ENCODE measurements at places on chromosomes 5 and 9. TPM values are rescaled to one million over a fixed set of nuclear protein-coding genes. Genes with fewer than 3 reads are reported as not detected.
A peak's percentile ranks its signal among the peaks of the same experiment; 100 is the strongest.

- H3K36me3 ChIP-seq, result no peaks in the 10 kb centered on the region
- no peak overlapping the region for H3K27ac ChIP-seq
- H3K27me3 ChIP-seq, result peaks cover 22% of the 10 kb centered on the region
- H3K4me1 ChIP-seq, result no peaks in the 10 kb centered on the region
These were observed 288.9 kb downstream of the RAB3C start for GRCh38 chr5:58871648-58872242.

DNA sequence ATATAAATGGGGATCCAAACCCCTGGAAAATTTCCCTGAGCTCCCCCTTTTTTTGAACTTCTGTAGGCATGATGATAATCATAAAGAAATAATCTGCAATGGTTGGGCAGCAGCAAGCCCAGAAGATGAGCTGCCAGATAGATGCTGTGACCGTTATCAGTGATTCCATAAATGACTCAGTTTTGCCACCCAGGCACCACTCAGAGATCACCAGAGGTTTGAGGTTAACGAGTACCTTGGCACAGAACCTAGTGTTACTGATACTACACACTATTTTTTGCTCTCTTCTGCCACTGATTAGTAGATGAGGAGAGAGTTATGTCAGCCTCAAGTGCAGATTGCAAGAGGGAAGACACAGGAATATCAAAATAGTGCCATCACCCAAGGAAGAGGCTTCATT lies 199.3 kb upstream of the PTGER4 start:
- no peak for DNase-seq
- peaks cover 4% of the 10 kb centered on the region for H3K36me3 ChIP-seq
- H3K27me3 ChIP-seq, result no peaks in the 10 kb centered on the region
- peaks cover 40% of the 10 kb centered on the region for H3K4me1 ChIP-seq

ACER2 gene
- total RNA-seq, result 1.3 TPM

RASGRF2 gene
- 22.6 TPM for total RNA-seq

- H3K4me1 ChIP-seq, result no peaks in the 10 kb centered on the region
- no peak overlapping the region for H3K27ac ChIP-seq
- no peaks in the 10 kb centered on the region for H3K36me3 ChIP-seq
- H3K4me3 ChIP-seq, result no peak overlapping the region
These were observed 422.5 kb downstream of the CDH18 start for GRCh38 chr5:19565466-19565865.

GPR150 gene
- total RNA-seq, result 0.22 TPM

TLX3 gene
- total RNA-seq, result not detected

GRCh38 chr5:43683884-43684471 lies 81.0 kb downstream of the NNT start:
- H3K27ac ChIP-seq, result no peak overlapping the region
- peaks cover 4% of the 10 kb centered on the region for H3K4me1 ChIP-seq
- DNase-seq, result no peak
- H3K4me3 ChIP-seq, result no peak overlapping the region

DNA sequence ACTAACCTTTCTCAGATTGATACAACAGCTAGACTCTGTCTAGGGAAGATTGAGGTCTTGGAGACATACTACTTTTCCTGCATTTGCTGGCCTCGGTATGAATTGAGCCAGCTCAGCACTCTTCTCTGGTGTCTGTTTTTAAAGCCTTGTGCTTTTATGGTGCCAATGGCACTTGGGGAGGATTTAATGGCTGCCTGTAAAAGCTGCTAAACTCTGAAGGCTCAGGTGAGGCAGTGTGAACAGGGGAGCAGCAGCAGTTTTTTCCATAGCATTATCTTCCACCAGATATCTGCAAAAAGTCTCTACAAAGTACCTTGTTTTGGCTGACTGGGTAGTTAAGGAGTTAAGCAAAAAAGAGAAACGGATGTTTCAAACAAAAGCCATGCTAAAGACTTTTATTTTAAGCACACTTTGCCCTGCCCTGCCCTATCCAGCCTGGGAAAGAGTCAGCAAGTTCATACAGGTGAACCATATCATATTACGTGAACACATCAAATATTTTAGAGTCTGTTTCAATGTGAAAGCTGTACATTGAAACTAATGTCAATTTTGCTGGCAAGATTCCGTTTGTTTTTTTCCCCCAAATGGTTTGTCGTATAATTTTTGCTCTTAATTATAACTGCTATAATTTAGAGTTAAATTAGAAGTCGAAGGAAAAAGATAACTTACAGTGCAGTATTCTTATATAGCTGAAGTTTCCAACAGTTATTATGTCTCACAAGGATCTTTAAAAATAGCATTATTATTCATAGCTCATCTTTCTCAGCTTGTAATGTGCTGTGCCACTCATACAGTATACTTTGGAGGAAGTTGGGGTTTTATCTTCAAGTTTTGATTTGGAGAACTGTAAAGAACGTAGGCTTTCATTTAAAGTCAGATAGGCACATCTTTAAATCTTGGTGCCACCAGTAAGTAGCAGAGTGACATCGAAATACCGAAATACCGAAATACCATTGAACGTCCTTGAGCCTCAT lies 424.1 kb upstream of the CD180 start:
- no peak overlapping the region for H3K27ac ChIP-seq
- no peak for DNase-seq
- no peaks in the 10 kb centered on the region for H3K4me1 ChIP-seq
- no peak overlapping the region for H3K4me3 ChIP-seq
- H3K27me3 ChIP-seq, result no peaks in the 10 kb centered on the region
- no peaks in the 10 kb centered on the region for H3K36me3 ChIP-seq

CXXC5 gene
- 0.88 TPM for total RNA-seq

MZB1 gene
- total RNA-seq, result 38.8 TPM

IL33 gene
- total RNA-seq, result not detected

- no peaks in the 10 kb centered on the region for H3K36me3 ChIP-seq
- no peak for DNase-seq
- H3K27ac ChIP-seq, result no peak overlapping the region
- no peaks in the 10 kb centered on the region for H3K4me1 ChIP-seq
- H3K27me3 ChIP-seq, result no peaks in the 10 kb centered on the region
These were observed 285.3 kb upstream of the GRAMD2B start for GRCh38 chr5:126137891-126138280.

- peaks cover 26% of the 10 kb centered on the region for H3K27me3 ChIP-seq
- peaks cover 3% of the 10 kb centered on the region for H3K36me3 ChIP-seq
- peaks cover 17% of the 10 kb centered on the region for H3K4me1 ChIP-seq
- no peak overlapping the region for H3K4me3 ChIP-seq
- no peak for DNase-seq
- no peak overlapping the region for H3K27ac ChIP-seq
These were observed 2.5 kb downstream of the CD14 start for GRCh38 chr5:140630292-140631035.

DNA sequence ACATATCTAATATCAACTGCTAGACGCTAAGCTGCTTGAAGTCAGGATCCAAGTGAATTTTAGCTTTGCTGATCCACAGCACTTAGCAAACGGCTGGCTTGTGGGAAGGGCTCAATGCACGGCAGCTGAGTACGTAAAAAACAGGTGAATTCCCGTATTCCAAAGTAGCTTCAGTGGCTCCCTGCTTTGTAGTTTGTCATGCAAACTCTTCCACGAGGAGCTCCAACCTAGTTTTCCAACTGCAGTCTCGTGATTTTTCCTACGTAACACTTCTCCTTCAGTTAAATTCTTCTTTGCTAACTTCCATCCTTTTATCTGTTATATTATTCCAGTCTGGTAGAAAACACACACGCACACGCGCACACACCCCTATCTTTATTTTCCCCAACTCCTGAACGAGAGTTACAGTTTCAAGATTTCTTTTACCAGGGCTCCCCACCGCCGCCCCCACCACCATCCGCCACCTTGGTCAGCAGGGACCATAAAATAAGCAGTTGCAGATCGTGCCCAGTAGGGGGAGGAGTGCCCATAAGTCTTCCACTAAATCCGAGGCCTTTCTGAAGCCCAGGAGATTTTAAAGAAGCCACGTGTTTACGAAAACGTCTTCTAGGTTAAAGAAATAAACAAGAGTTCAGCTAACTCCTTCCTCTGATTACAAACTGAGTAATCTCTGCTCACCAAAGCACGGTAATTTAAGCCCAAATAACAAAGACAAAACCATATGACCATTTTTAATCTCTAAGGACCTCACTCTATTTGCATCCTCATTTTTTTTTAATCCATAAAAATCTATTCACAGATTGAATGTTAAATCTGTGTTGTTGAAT lies 34.8 kb upstream of the TRIO start:
- H3K27me3 ChIP-seq, result peaks cover 12% of the 10 kb centered on the region
- DNase-seq, result no peak
- peak overlapping the region; percentile 40 for H3K27ac ChIP-seq
- H3K4me1 ChIP-seq, result peaks cover 26% of the 10 kb centered on the region
- H3K36me3 ChIP-seq, result no peaks in the 10 kb centered on the region

DNA sequence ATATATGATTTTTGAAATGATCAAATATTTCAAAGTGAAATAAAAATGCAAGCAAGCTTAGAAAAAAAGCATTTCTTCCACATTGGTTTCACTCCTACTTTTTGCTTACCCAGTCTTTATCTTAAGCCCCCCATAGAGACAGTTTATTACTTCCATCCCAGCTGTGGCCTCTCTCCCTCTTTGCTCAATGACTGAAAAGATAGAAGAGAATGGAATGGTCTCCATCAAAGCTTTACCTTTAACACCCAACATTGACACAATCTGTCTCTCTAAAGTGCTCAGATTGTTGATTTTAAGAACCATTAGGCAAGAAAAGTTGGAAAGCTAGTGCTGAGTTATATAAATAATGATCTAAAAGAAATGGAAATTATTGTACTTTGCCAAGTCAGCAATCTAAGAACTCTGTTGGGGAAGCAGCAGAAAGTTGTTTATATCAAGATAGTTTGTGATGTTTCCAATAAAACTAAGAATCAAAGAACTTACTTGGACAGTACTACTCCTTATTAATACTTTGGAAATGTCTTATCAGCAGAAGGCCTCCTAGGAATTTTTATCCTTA lies 277.5 kb upstream of the NREP start:
- H3K27me3 ChIP-seq, result peaks cover 1% of the 10 kb centered on the region
- no peak overlapping the region for H3K4me3 ChIP-seq
- H3K27ac ChIP-seq, result no peak overlapping the region
- H3K36me3 ChIP-seq, result no peaks in the 10 kb centered on the region
- DNase-seq, result no peak

TAF11L10 gene
- not detected for total RNA-seq

- peaks cover 8% of the 10 kb centered on the region for H3K27me3 ChIP-seq
- no peak overlapping the region for H3K27ac ChIP-seq
- H3K4me3 ChIP-seq, result no peak overlapping the region
- H3K4me1 ChIP-seq, result no peaks in the 10 kb centered on the region
- H3K36me3 ChIP-seq, result no peaks in the 10 kb centered on the region
- DNase-seq, result no peak
These were observed 181.6 kb upstream of the TMEM161B start for GRCh38 chr5:88450239-88450638.

GRCh38 chr5:142725231-142726187 lies 39.6 kb upstream of the FGF1 start:
- H3K4me1 ChIP-seq, result no peaks in the 10 kb centered on the region
- no peaks in the 10 kb centered on the region for H3K27me3 ChIP-seq
- no peaks in the 10 kb centered on the region for H3K36me3 ChIP-seq
- DNase-seq, result no peak
- H3K27ac ChIP-seq, result no peak overlapping the region

DNA sequence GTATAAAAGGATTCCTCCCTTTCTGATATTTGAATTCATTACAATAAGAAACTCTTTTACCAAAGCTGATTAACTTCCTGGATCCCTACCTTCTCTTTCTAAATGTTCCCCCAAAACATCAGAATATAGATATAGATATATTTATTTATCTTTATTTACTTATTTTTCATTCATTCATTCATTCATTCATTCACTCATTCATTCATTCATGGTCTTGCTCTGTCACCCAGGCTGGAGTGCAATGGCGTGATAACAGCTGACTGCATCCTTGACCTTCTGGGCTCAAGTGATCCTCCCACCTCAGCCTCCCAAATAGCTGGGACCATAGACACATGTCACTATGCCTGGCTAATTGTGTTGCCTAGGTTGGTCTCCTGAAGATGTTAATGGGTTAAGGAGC lies 30.7 kb downstream of the GIN1 start:
- no peaks in the 10 kb centered on the region for H3K27me3 ChIP-seq
- no peaks in the 10 kb centered on the region for H3K4me1 ChIP-seq
- peaks cover 34% of the 10 kb centered on the region for H3K36me3 ChIP-seq
- no peak overlapping the region for H3K27ac ChIP-seq
- no peak overlapping the region for H3K4me3 ChIP-seq

DNA sequence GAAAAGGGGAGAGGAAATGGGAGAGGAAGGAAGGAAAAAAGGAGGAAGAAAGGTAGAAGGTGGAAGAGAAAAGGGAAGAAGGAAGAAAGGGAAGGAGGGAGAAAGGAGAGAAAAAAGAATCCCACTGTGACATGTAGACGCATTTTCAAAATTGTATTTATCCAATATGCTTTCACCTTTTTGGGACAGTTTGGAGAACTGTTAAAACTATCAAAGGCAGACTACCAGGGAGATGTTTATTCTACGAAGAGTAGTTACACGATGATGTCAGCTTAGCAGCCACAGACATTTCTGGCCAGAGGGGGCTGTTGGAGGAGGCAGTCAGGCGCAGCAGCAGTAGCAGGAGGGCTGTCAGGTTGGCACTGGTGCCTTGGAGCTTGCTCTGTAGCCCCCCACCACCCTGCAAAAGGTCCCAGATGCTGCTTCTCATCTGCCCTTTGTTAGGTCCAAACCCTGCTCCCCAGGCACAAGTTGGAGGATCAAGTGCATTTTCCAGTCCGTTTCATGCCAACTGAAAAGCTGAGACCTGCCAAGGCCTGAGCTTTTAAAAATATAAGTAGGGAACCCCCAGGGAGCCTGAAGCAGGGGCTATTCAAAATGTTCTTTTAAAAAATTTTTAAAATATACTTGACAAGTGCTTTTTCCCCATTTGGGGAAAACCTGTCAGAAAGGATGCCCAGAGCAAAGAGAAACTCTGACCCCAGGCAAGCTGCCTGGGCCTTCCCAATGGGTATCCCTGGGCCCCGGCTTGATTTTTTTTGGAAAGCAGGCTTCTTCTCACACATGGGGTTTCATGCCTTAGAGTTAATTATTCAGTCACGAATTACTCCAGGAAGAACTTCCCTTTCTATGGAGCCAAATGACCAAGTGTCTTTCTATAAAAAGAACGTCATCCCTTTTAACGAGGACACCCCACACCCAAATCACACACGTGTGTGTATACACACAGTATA lies 203.3 kb downstream of the SLIT3 start:
- no peaks in the 10 kb centered on the region for H3K4me1 ChIP-seq
- no peak overlapping the region for H3K4me3 ChIP-seq
- no peak for DNase-seq
- H3K27ac ChIP-seq, result no peak overlapping the region

GRCh38 chr5:128436749-128437188 lies 101.3 kb downstream of the FBN2 start:
- H3K27me3 ChIP-seq, result no peaks in the 10 kb centered on the region
- no peak overlapping the region for H3K27ac ChIP-seq

Measured in activated T-helper 1 cell treated with anti-CD3 and anti-CD28 coated beads, Interleukin-12 subunit alpha, Interleukin-12 subunit beta, Interleukin-2, Interleukin-4 antibody, amounts not matched to agents 30 ng/mL and 10 ng/mL and 1 ng/mL, durations not matched to agents 14 hours and 24 hours and 36 hours (primary cell).